ENCODE measurements at places on chromosomes 7 and 10. TPM values are rescaled to one million over a fixed set of nuclear protein-coding genes. Genes with fewer than 3 reads are reported as not detected.

The ERVW-1 gene
- 0.12 TPM for total RNA-seq

The GARS1 gene
- total RNA-seq = 79.8 TPM

The PRSS1 gene
- 0.44 TPM for total RNA-seq

The VSTM4 gene
- not detected for total RNA-seq

The DENND2A gene
- not detected for total RNA-seq

The EIF4H gene
- 167 TPM for total RNA-seq

- no peaks in the 10 kb centered on the region for H3K27me3 ChIP-seq
- no peak overlapping the region for H3K4me3 ChIP-seq
- H3K4me1 ChIP-seq = no peaks in the 10 kb centered on the region
- no peaks in the 10 kb centered on the region for H3K36me3 ChIP-seq
These were observed 297.3 kb downstream of the EXOC4 start for GRCh38 chr7:133550145-133550544.

- H3K36me3 ChIP-seq = no peaks in the 10 kb centered on the region
- no peak for DNase-seq
- no peak overlapping the region for H3K27ac ChIP-seq
- H3K27me3 ChIP-seq = no peaks in the 10 kb centered on the region
These were observed 326.0 kb downstream of the RPS24 start for GRCh38 chr10:78359640-78360091.

DNA sequence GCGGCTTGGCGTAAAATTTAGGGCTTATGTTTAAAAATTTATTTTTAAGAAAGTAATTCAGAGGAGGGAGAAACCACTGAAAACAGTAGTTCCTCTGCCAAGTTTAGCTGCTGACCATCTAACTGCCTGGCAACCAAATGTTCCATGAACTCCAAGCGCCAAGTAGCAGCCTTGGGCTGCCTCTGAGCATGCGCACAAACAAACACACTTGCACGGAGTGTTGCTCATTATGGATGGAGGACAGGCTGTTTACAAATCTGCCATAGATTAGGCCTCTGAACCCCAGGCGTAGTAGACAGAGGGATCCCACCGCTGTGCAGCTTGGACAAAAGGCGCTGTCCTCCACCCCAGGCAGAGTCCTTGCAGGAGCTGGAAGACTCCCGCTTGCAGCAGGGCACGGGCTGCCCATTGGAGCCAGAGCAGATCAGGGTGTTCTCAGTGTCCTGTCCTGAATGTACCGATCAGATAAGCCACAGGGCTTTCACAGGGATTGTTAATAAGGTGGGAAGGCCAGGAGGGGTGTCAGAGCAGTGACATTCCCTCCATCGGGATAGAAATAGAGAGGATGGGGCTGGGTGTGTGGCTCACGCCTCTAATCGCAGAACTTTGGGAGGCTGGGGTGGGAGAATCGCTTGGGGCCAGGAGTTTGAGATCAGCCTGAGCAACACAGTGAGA, 47.7 kb upstream of the LYZL1 start:
- no peaks in the 10 kb centered on the region for H3K27me3 ChIP-seq
- no peak overlapping the region for H3K27ac ChIP-seq

DNA sequence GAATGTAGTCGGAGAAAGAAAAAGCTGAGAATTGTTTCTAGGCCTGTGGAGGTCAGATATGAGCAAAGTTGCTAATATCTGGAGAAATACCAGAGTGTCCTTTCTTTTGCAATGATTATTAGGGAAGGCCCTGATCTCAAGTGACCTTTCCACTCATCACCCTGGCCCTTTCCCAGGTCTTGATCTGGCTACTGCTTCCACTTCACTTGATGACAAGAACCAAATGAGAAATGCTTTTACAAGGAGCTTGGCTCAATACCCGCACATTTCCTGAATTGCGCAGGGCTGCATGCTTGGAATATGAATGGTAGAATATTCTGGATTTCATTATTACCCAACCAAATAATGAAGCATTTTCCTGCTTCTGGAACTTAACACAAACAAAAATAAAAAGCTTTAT, 104.6 kb downstream of the ITGB8 start:
- no peak overlapping the region for H3K27ac ChIP-seq
- H3K4me3 ChIP-seq = no peak overlapping the region

- H3K4me3 ChIP-seq = no peak overlapping the region
- H3K27ac ChIP-seq = no peak overlapping the region
- DNase-seq = no peak
- H3K4me1 ChIP-seq = peaks cover 8% of the 10 kb centered on the region
These were observed 408.6 kb upstream of the PRKCQ start for GRCh38 chr10:6988654-6989053.
